ENCODE measurements at places on chromosomes 1 and 21. TPM values are rescaled to one million over a fixed set of nuclear protein-coding genes. Genes with fewer than 3 reads are reported as not detected.

Gene GOLT1A
- total RNA-seq, result 0.48 TPM

Gene FAM177B
- not detected for total RNA-seq

Gene SEC16B
- not detected for total RNA-seq

Gene HUNK
- 0.61 TPM for total RNA-seq

DNA sequence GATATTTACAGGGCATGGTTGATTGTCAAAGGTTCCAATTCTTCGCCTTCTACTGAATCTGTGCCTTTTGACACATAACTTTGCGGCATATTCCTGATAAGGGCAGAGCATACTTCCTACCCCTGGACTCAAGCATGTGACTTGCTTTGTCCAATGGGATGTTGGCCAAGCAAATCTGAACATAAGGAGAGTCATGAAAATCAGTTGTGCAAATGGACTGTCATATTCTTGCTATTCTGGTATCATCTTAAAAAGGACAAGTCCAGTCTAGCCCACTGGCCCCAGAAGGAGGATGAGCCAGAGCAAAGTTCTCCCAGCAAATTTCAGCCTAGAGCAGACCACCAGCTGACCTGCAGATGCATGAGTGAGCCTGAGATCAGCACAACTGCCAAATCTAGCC, 41.0 kb upstream of the MUTYH start:
- no peak for ATAC-seq

Gene PPCS
- total RNA-seq, result 40.9 TPM

- ATAC-seq, result no peak
These were observed 23.8 kb downstream of the TSEN15 start for GRCh38 chr1:184075055-184076029.

- no peak for ATAC-seq
These were observed 2.4 kb downstream of the FOXD3 start for GRCh38 chr1:63324779-63325119.

- ATAC-seq, result peak; percentile 46
These were observed 160.0 kb downstream of the PDE4B start for GRCh38 chr1:65952696-65953095.

DNA sequence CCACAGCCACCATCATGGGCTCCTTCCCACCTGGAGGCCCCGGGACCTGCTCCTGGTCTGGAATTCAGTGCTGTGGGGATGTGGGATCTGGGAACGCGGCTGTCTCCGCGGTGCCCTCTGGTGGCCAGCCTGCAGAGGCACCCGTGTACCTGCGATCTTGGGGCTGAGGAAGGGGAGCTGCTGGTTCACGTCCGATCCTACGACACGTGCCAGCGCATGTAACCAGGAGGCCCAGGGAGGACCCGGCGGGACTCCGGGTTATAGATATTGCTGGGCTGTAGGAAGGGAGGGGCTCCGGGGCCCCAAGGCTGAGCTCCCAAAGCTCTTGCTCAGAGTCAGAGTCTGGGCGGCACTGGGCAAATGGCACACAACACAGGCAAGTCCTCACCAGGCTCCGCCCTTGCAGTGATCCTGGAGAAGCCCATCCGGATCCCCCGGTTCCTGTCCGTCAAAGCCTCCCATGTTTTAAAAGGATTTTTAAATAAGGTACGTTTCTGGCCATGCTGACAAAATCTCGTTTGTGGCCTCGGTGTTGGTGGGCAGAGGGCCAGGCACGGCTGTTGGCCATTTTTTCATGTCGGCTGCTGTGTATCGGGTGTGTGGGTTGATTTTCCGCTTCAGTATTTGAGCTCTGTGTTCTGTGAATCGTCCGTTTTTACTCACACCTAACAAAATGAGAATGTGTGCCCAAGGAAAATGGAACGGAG, 20.1 kb downstream of the FAAP20 start:
- ATAC-seq, result peak; percentile 85

DNA sequence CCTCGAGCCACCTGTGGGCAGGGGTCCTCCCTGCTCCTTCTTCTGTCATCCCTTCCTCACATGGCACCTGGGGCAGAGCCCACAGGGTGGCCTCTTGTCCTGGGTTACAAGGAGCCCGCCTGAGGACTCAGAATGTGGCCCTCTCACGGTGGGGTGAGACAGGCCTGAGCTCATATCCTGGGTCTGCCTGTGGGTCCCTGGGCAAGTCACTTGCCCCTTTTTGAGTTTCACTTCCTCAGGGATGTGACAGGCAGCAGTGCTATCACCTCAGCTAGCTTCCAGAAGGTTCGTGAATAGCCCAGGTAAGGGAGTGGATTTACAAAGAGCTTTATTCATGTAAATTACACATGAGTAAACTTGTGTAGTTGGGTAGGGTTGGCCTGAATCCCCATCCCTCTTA, 33.5 kb downstream of the HTR6 start:
- ATAC-seq, result no peak

Gene KCNA2
- 4.7 TPM for total RNA-seq

DNA sequence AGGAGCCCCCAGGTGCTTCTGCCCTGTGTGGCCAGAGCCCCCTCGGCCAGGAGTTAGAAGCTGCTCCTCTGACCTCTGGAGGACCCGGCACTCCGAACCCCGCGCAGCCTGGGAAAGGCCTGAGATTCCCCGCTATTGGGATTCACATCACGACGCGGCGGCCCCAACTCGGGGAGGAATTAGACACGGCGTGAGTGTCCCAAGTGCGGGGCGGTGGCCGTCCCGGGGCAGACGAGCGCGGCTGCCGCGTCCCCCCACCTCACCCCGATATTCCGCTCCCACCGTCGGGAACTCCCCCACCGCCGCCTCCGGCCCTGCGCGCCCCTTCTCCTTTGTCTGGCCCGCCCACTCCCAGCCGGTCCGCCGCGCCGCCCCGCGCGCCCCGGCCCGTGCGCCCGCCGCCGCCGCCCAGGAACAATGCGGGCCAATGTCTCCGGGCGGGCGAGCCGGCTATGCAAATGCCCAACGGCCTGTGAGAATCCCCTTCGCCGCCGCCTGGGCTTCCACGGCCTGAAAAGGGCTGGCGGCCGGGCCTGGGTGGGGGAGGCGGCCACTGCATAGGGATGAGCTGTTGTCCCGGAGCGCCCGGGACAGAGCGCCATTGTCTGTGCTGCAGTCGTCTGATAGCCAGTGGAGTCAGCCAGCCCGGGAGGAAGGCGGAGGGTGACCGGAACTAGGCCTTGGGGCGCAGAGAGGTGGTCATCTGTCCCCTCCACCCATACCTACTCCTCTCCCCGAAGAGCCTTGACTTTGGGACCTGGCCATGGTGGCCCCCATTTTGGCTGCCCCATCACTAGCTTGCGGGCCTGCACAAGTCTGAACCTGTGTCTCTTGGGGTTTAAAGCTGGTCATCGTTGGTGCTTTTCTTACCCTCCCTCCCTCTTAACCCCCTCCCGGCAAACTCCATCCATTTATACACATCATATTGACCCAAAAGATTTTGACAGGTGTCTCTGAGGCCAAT, 19.4 kb downstream of the RHBG start:
- no peak for ATAC-seq

DNA sequence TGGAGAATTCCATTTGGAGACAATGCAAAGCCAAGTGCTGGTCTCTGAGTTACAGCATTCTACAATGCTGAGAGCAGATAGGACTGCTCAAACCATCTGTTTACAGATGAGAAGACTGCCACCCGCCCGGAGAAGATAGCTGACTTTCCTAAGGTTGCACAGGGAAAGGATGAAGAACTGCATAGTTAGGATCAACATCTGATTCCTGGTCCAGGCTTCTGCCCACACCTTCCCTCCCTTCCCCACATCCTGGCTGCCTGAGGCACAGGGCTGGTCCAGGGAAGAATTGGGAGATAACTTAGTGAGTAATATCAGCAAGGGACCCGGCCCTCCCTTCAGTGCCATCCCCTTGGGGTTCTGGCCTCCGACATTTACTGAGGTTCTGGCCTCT, 2.0 kb downstream of the SERINC2 start:
- ATAC-seq, result no peak

DNA sequence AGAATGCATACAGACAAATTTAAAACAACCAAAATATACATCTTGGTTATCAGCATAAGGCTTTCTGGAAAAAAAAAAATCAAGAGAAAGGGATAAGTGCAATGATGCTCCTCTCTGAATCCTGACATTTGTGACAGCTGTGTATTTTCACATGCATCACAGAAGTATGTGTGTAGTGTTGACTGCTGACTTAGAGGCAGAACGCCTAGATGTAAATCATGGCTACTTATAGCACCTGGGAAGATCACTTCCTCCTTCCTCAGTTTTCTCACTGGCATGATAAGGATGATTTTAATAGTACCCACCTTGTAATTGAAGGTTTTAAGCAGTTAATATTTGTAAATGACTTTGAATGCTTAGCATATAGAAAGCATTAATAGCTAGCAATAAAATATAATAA, 112.5 kb downstream of the MRPL39 start:
- no peak for ATAC-seq

- ATAC-seq, result no peak
These were observed 2.7 kb downstream of the CAMK2N1 start for GRCh38 chr1:20483098-20483832.

DNA sequence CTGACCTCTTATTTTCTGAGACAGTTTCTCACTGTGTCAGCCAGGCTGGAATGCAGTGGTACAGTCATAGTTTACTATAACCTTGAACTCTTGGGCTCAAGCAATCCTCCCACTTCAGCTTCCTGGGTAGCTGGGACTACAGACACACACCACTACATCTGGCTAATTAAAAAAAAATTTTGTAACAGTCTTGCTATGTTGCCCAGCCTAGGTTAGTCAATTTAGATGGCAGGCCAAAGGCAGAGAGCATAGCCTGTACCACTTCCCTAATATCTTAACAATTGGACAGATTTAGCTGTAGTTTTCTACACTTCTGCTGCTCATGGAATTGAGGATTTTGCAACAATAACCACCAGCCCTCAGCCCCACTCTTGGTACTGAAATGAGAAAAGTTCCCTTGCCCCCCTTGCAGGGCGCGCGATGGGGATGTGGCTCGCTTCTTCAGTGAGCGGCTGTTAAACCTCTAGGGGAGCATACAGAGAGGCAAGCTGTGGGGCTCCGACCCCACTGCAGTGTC, 34.9 kb upstream of the PTGFRN start:
- peak; percentile 7 for ATAC-seq

- no peak for ATAC-seq
These were observed 830 bp downstream of the INPP5B start for GRCh38 chr1:37945743-37946702.

Gene RPTN
- not detected for total RNA-seq

Gene PKN2
- 23.7 TPM for total RNA-seq

Gene PGLYRP4
- 0.26 TPM for total RNA-seq

DNA sequence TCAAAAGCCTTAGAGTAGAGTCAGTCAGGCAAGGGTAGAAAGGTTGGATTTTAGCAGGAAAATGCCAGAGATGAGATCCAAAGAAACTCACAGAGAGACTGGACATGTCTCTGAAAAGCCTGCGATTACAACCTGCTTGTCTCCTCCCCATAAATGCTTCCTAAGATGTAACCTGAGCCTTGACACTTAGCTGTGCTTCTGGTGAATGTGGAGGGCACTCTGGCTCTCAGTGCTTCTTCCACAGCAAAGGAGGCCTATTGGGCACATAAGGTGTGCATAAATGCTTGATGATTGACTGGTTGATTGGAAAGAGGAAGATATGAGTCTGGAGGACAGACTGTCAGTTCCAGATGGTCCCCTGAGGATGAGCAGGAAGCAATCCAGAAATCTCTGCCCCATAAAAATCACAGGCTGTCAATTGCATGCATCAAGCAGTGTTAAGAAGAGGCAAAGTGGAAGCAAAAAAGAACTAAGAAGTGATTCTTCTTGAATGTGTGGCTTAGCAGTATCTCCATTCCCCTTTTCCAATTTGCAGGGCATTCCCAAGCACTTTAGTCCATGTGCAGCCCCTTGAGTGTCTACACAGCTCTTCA, 236.2 kb upstream of the RRP15 start:
- ATAC-seq, result no peak

Gene BEST4
- 2.0 TPM for total RNA-seq

DNA sequence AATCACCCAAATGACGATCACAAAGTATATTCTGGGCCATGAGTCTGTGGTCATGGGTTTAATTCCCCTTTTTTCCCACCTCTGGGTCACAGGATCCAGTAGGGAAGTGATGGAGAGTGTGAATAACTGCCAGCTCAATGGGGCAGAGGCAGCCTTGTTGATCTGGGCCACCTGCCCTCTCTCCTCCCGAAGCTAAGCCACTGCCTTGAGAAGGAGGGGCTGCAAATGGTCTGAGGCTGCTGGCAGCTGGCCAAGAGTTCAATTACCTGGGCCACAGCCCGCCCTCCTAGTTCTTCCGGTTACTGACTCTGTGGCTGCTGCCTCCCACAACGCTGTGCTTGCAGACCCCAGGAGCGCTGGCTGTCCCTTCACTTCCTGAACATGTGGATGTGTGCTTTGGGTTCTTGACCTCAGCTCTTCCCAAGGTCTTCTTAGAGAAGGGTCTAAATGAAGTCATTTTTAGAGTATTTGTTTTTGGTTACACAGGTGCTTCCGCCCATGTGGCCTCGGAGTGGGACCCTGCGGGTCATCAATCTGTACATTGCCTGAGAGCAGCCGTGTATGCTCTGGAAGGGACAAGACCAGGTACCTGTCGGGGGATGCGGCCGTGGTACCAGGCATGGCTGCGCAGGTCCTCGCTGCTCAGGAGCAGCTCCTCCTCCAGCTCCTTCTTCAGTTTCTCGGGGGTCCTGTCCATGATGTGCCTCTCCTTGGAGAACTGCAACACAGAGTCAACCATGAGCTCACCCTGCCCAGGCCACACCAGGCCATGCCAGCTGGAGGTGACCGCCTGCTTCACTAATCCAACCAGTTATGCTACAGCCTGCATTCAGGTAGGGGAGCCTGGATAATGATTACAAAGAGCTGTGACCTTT, 89.7 kb downstream of the BCAR3 start:
- no peak for ATAC-seq

- no peak for ATAC-seq
These were observed 10.0 kb upstream of the LEFTY2 start for GRCh38 chr1:225950905-225951497.

- ATAC-seq, result no peak
These were observed at the start of gene HHIPL2 for GRCh38 chr1:222547944-222548671. HHIPL2 (minus strand) TSS chr1:222548104; CDS start chr1:222548044, 60 bp downstream.

Gene TRAF3IP3
- total RNA-seq, result 175 TPM

DNA sequence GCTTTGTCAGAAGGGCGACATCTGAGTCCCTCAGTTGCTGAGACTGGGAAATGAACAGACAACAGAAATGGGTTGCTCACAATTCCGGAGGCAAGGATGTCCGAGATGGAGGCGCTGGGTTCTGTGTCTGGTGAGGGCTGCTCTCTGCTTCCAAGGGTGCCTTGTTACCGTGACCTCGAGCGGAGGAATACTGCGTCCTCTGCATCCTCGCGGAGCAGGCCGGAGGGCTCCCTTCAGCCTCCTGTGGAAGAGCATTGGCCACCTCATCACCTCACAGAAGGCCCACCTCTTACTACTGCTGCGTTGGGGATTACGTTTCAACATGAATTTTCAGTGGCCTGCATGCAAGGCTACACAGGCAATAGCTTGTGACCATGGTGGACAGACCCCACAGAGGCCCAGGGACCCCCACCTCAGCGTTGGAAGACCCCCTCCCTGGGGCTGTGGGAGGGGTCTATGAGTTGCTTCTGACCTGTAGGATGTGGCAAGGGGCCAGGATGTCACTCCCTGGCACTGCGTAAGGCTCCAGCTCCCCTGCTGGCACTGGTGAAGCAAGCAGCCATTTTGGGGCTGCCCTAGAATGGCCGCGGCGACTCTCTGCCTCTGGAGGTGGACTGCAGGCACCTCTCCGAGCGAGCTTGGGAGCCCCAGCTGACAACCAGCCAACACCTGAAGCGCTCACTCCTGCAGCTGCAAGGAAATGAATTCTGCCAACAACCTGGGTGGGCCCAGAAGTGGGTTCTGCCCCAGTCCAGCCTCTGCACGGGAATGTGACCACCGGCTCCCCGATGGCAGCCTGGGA, 36.3 kb upstream of the COL6A1 start:
- ATAC-seq, result no peak

All from activated T-helper 17 cell treated with anti-CD3 and anti-CD28 coated beads, Interleukin-2, amount 50 U/mL, for 72 hours (primary cell).